ENCODE measurements at places on chromosomes 1 and 21.
A peak's percentile ranks its signal among the peaks of the same experiment; 100 is the strongest.

DNA sequence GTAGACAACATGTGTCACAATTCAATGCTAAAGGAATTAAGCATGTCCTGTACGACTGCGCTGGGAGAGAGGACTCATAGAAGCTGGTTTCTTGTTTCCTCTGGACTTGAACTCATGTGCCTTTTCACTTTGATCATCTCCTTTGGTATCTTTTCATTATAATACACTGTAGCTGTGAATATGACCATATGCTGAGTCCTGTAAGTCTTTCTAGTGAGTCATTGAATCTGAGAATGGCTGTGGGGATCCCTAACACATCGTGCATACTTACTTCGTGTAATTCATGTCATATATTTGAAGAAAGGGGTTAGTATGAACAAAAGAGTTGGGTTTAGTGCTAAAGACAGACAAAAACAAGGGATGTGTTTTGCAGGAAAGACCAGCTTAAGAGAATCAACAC is 148.1 kb upstream of the RUNX1 start:
- no peak overlapping the region for H3K4me3 ChIP-seq
- H3K36me3 ChIP-seq, result no peaks in the 10 kb centered on the region
- H3K27me3 ChIP-seq, result no peaks in the 10 kb centered on the region
- H3K27ac ChIP-seq, result peak overlapping the region; percentile 62

- DNase-seq, result no peak
- no peaks in the 10 kb centered on the region for H3K27me3 ChIP-seq
- H3K4me1 ChIP-seq, result peaks cover 4% of the 10 kb centered on the region
- no peaks in the 10 kb centered on the region for H3K36me3 ChIP-seq
- peak overlapping the region; percentile 65 for H3K27ac ChIP-seq
Observed at GRCh38 chr1:94962409-94963265, 35.7 kb upstream of the CNN3 start.

DNA sequence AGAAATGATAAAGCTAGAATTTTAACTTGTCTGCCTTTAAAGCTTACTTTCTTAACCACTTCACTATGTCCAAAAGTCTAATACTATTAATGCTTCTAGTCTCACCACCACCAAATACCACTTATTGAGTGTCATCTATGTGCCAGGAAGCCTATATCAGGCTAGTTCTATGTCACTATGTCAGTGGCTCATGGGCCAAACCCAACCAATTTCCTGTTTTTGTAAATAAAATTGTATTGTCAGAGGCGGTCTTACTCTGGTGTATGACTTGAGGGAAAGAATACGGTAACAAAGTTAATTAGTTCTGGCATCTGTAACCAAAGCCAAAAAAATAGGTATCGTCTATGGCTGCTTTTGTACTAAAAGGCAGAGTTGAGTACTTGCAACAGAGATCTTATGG is 14.8 kb downstream of the F5 start:
- H3K27me3 ChIP-seq, result no peaks in the 10 kb centered on the region
- no peak overlapping the region for H3K4me3 ChIP-seq
- no peak overlapping the region for H3K27ac ChIP-seq

GRCh38 chr1:14909920-14910460 is 243.6 kb upstream of the TMEM51 start:
- no peaks in the 10 kb centered on the region for H3K27me3 ChIP-seq
- no peak for DNase-seq
- no peaks in the 10 kb centered on the region for H3K36me3 ChIP-seq
- no peaks in the 10 kb centered on the region for H3K4me1 ChIP-seq
- no peak overlapping the region for H3K27ac ChIP-seq
- H3K4me3 ChIP-seq, result no peak overlapping the region

DNA sequence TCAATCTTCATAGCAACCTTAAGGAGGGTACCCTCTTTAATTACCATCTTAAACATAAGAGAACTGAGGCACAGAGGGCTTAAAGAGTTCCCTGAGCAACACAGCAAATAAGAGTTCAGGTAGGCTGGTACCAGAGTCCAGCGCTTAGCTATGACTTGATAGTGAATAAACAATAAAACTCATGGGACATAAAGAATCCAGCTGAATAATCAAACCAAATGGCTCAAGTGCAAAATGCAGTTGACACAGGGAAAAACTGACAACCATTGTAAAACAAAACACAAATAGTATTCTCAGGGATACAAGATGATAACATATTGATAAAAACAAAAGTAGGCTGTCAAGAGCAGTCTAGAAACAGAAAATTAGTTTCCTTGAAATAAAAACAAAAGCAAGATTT is 176.9 kb upstream of the HMGB4 start:
- no peaks in the 10 kb centered on the region for H3K4me1 ChIP-seq
- H3K36me3 ChIP-seq, result no peaks in the 10 kb centered on the region
- no peaks in the 10 kb centered on the region for H3K27me3 ChIP-seq
- no peak overlapping the region for H3K4me3 ChIP-seq
- DNase-seq, result no peak
- H3K27ac ChIP-seq, result no peak overlapping the region

DNA sequence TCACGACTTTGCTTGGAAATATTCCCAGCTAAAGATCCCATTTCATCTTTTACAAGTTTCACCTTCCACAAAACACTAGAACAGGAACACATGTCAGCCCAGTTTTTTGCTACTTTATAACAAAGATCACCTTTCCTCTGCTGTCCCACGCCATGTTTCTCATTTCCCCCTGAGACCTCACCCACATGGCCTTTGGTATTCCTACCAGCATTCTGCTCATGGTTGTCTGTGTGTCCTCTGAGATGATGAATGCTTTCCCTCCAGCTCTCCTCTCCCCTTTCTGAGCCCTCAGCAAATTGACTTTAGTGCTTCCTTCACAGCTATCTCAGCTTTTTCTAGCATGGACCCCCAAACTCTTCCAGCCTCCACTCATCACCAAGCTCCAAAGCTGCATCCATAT is 32.3 kb upstream of the ABCG1 start:
- no peak for DNase-seq
- H3K36me3 ChIP-seq, result no peaks in the 10 kb centered on the region
- no peak overlapping the region for H3K27ac ChIP-seq
- no peak overlapping the region for H3K4me3 ChIP-seq
- H3K27me3 ChIP-seq, result no peaks in the 10 kb centered on the region

DNA sequence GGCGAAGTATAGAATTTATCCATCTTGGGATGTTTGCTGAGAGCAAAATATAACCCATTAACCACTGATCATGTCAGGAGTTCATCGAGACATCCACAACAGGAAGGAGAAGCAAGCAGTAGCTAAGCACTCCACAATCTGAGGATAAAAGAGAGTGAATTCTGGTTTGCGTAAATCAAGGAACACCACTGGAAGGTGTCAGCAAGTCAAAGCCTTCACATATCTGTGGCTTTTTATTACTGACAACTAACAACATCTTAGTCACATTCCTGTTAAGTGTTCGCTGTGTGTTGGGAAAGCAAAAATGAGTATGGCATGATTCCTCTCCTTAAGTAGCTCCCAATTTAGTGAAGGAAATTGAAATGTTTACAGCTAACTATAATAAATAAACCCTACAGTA is 44.5 kb upstream of the DARS2 start:
- DNase-seq, result no peak
- H3K27me3 ChIP-seq, result no peaks in the 10 kb centered on the region
- H3K4me3 ChIP-seq, result no peak overlapping the region
- no peak overlapping the region for H3K27ac ChIP-seq

DNA sequence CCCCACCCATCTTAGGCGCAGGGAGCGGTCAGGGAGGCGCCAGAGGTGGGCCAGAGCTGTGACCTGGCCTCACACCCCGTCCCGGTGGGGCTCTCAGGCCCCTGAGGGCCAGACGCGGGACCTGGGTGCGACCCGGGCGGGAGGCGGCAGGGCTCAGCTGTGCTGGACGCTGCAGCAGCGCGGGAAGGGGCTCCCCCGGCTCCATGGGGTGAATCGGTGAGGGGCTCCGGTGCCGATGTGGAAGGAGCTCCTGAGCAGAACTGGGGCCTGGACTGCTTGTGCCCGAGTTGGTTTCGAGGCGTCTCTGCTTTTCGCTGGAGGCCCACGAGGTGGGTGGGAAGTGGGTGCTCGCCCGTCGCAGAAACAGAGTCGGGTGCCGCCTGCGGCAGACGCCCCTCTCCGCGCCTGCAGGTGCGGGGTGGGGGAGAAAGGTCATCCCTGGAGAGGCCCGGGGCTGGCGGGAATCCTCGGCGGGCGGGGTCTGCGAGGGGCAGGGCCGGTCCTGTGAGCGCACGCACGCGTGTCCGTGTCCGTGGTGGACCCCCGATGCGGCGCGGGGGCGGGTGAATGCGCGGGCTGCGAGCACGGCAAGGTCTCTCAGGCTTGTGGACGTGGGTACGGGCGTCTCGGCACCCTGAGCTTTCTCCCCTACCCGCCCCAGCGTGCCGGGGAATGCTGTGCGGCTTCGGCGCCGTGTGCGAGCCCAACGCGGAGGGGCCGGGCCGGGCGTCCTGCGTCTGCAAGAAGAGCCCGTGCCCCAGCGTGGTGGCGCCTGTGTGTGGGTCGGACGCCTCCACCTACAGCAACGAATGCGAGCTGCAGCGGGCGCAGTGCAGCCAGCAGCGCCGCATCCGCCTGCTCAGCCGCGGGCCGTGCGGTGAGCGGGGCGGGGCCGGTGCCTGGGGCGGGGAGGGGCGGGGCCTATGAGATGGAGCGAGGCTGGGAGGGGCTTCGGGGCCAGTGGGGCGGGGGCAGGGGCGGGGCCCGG is 20.4 kb downstream of the AGRN start:
- H3K36me3 ChIP-seq, result no peaks in the 10 kb centered on the region
- peaks cover 10% of the 10 kb centered on the region for H3K4me1 ChIP-seq
- DNase-seq, result peak; percentile 64
- H3K27ac ChIP-seq, result no peak overlapping the region
- H3K27me3 ChIP-seq, result peaks cover 26% of the 10 kb centered on the region

- no peaks in the 10 kb centered on the region for H3K36me3 ChIP-seq
- H3K27ac ChIP-seq, result no peak overlapping the region
- no peaks in the 10 kb centered on the region for H3K4me1 ChIP-seq
Observed at GRCh38 chr1:60833173-60833572, 249.2 kb upstream of the NFIA start.

- H3K36me3 ChIP-seq, result peaks cover 79% of the 10 kb centered on the region
- H3K4me1 ChIP-seq, result no peaks in the 10 kb centered on the region
- no peak overlapping the region for H3K27ac ChIP-seq
- no peak overlapping the region for H3K4me3 ChIP-seq
- DNase-seq, result no peak
Observed at GRCh38 chr1:111470596-111470995, 3.2 kb upstream of the C1orf162 start.

- no peak within 1 kb of the TSS for H3K4me3 ChIP-seq
- H3K4me1 ChIP-seq, result no peaks in the 10 kb centered on the region
- H3K27ac ChIP-seq, result no peak within 1 kb of the TSS
- no peak for DNase-seq
- no peaks in the 10 kb centered on the region for H3K27me3 ChIP-seq
Observed at GRCh38 chr1:157099633-157100009, at the start of gene ETV3L. ETV3L (minus strand) TSS chr1:157099808; CDS start chr1:157099523, 285 bp downstream.

DNA sequence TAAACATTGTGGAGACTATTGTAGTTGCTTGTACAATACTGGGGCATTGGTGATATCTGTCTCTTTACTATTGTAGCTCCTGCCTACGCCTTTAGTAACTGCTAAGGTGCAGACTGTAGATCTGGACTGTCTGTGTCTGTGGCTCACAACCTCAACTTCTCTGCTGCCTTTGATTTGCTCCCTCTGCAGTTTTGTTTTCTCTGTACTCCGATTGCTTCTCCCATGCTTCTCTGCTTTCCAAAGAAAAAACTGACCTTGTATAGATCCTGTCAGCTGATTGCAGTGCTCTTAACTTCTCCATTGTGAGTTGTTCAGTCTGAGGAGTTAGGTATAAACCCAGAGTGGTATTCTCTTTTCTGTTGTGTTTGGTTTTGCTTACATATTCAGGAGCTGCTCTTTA is 15.3 kb downstream of the MAGI3 start:
- H3K27me3 ChIP-seq, result no peaks in the 10 kb centered on the region
- no peaks in the 10 kb centered on the region for H3K36me3 ChIP-seq
- DNase-seq, result no peak
- H3K4me3 ChIP-seq, result no peak overlapping the region

DNA sequence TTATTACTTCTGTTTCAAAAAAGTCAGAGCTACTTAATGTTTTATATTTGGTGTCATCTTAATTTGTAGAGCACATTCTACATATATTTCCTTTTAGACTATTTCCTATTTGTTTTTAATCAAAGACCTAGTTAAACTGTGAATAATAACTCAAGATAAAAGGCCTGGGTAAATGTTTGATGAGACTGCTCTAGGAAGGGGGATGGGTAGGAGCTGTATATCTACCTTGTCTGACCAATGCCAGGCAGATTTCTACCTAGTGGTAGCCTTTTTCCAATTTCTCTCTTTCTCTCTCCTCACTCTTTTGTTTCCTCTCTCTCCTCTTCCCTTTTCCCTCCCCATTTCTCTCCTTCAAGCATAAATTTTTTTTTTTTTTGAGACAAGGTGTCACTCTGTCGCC is 31.9 kb upstream of the IVNS1ABP start:
- no peak overlapping the region for H3K4me3 ChIP-seq
- H3K27ac ChIP-seq, result no peak overlapping the region
- H3K4me1 ChIP-seq, result peaks cover 6% of the 10 kb centered on the region
- no peak for DNase-seq
- H3K36me3 ChIP-seq, result no peaks in the 10 kb centered on the region

GRCh38 chr21:44919111-44919912 is 1.4 kb downstream of the ITGB2 start:
- no peak for DNase-seq
- H3K27me3 ChIP-seq, result peaks cover 12% of the 10 kb centered on the region
- H3K4me3 ChIP-seq, result no peak overlapping the region

- no peaks in the 10 kb centered on the region for H3K36me3 ChIP-seq
- no peak for DNase-seq
- no peak overlapping the region for H3K4me3 ChIP-seq
- no peak overlapping the region for H3K27ac ChIP-seq
Observed at GRCh38 chr1:36691374-36691773, 208.7 kb upstream of the CSF3R start.

GRCh38 chr1:208289716-208290115 is 45.5 kb upstream of the PLXNA2 start:
- no peaks in the 10 kb centered on the region for H3K27me3 ChIP-seq
- no peaks in the 10 kb centered on the region for H3K36me3 ChIP-seq
- no peaks in the 10 kb centered on the region for H3K4me1 ChIP-seq
- no peak overlapping the region for H3K4me3 ChIP-seq
